Retina (tissue), 1 donor: ENCODE measurements at places on chromosomes 5 and 9.
A peak's percentile ranks its signal among the peaks of the same experiment; 100 is the strongest.

- DNase-seq = peak; percentile 85
Measured at GRCh38 chr9:134068744-134069479, 1.1 kb upstream of the BRD3 start.

GRCh38 chr5:160507221-160507721 is 85.6 kb downstream of the PTTG1 start:
- no peak for DNase-seq

GRCh38 chr9:38226491-38226951 is 157.5 kb upstream of the SHB start:
- DNase-seq = peak; percentile 33

DNA sequence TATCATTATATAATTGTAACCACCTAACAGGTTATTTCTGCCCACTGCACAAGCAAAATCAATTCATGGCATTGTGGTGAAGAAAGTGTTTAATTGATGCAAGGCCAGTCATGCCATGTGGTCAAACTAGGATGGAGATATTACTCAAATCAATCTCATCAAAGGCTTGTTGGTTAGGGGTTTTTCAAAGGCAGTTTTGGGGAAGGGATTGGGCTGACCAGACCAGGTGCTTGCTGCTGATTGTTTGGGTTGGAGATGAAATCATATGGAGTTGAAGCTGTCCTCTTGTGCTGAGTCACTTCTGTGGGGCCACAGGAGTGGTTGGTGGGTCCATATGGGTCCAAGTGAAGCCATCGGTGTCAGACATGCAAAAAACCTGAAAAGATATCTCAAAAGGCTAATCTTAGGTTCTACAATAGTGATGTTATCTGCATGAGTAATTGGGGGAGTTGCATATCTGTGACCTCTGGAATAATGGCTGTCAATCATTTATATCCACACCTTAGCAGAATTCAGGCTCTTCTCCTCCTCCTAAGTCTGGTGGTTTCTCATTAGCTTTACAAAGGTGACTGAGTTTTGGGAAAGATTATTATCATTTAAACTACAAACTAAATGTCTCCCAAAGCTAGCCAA is 44.9 kb downstream of the HMGCS1 start:
- DNase-seq = no peak

- DNase-seq = no peak
Measured at GRCh38 chr5:149780043-149780737, 50.1 kb downstream of the PPARGC1B start.

DNA sequence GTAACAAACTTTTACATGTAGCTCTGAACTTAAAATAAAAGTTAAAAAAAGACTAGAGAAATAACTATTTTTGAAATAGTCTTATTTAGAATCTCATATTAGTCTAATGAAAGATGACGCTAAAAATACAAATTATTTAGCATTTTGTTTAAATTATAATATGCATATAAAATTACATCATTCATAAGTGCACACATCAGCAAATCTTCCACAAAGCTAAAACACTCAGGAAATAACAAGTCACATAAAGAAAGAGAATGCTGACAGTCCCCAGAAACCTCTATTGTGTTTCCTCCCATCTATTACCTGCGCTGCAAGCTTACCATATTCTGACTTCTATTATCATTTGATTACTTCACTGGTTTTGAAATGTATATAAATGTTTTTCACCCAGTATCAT is 986.9 kb upstream of the SEMA6A start:
- no peak for DNase-seq

DNA sequence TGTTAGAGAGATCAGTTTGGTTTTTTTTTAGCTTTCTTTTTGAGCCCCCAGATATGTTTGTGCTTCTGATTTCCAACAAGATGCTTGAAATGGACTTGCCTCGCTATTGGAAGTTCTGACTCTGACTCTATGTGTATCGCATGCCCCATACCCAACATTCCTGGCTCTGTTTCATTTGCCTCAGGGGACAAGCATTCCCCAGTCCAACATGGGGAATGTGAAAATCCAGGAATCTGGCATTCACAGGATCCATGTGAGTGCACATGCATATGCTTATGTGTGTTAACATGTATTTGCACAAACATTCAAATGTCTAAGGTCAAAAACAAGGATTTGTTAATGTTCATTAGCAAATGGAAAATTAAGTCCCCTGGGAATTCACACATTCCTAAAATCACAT is 233.9 kb downstream of the TLR4 start:
- DNase-seq = no peak
